Fibroblast of skin of scalp (primary cell): ENCODE measurements at places on chromosomes 11 and 22.
A peak's percentile ranks its signal among the peaks of the same experiment; 100 is the strongest.

DNA sequence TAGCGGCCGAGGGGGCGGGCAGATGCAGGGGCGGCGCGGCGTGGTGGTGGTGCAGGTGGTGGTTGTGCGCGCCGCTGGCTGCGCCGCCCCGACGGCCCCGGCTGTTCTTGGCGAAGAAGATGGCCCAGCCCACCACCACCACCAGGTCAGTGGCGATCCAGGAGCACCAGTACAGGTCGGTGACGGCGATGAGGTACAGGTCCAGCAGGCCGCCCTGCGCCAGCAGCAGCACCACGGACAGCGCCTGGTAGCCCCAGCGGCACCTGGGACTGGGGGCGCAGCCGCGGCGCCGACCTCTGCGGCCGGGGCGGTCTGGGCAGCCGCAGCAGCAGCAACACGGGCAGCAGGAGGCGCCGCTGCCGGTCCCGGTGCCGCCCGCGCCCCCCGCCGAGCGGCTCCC lies 879 bp downstream of the TMEM121B start:
- DNase-seq, result peak; percentile 32

DNA sequence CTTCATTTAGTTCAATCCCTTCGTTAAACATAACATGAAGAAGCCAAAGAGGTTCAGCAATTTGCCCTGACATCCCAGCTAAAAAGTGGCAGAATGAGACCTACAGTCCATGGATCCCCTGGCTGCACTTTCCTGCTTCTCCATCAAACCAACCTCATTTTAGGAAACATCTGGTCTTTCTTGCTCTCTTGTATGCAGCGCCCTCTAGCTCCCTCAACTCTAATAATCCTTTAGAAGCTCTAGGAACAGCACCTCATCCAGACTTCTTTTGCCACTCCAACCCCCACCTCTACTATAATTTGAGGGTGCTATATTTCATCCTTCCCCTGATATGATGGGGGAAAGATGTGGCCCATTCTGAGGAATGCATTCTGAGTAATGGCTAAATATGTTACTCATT lies 7.4 kb downstream of the CNTF start:
- DNase-seq, result peak; percentile 58

DNA sequence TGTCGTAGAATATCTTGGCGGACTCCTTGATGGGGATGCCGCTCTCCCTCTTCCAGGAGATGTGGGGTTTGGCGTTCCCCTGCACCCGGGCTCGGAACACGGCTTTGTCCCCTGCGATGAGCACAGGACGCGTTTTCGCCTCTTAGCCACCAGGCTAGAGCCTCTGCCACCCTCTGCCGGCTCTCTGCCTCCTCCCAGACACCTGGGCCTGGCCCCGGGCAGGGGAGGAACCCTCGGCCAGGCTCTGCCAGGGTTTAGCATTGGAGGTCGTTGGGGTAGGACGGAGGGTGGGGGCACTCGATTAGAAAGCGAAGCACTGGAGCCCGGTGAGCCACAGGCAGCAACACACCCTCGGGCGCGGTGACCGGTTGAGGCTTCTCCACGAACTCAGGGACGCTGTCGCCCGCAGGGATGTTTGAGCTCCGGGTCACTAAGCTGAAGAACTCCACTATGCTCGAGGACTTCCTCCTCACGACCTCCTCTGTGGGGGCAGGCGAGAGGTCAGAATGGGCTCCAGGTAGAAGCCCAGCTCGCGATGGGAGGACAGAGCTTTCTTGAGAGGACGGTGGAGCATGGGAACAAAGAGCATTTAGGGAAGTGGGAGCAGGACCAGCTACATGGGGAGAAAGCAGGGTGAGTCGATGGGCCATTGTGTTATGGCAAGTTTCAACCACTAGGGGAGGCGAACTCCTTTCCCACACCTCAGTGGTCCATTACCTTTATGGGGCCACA lies 4.3 kb downstream of the IGSF22 start:
- DNase-seq, result peak; percentile 55

GRCh38 chr11:120061036-120061760 lies 76.7 kb downstream of the TRIM29 start:
- DNase-seq, result peak; percentile 39

GRCh38 chr11:69063652-69064260 lies 15.0 kb downstream of the TPCN2 start:
- no peak for DNase-seq

DNA sequence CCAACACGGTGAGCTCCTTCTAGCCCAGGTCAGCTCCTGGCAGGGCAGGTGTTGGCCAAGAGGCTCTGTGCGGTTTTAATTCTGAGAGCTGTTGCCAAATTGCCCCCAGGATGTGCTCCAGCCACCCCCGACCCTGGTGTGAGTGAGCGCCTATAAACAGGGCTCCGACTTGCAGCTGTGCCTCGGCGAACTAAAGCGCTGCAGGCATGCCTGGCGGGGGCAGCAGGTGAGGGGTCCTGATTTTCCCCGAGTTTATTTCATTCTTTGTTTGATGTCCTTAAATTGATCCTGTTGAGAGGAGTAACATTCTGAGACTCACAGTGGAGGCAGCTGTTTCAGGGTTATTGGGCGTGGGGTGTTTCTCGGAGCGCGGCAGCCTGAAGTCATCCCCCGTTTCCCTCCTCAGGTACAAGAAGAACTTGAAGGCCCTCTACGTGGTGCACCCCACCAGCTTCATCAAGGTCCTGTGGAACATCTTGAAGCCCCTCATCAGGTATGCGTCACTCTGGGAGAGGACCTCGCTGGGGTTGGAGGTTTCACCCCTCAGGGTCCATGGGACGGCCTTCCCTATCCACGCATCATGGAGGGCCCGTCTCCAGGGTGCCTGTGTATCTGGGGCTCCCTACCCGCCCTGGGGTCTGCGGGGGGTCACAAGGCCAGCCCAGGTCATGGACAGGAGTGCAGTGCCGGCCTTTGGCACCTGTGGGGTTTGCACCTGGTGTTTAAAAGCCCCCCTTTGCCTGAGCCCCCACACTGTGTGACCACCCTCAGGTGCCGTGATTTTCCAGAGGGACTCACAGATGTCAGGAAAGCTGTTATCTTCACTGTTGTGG lies 62.1 kb downstream of the ARHGAP8 start:
- DNase-seq, result no peak

- no peak for DNase-seq
Observed at GRCh38 chr11:88344869-88345268, 7.3 kb upstream of the CTSC start.

GRCh38 chr11:125470355-125470754 lies 25.7 kb downstream of the FEZ1 start:
- DNase-seq, result no peak

GRCh38 chr11:106706355-106706754 lies 311.9 kb downstream of the GUCY1A2 start:
- peak; percentile 75 for DNase-seq

DNA sequence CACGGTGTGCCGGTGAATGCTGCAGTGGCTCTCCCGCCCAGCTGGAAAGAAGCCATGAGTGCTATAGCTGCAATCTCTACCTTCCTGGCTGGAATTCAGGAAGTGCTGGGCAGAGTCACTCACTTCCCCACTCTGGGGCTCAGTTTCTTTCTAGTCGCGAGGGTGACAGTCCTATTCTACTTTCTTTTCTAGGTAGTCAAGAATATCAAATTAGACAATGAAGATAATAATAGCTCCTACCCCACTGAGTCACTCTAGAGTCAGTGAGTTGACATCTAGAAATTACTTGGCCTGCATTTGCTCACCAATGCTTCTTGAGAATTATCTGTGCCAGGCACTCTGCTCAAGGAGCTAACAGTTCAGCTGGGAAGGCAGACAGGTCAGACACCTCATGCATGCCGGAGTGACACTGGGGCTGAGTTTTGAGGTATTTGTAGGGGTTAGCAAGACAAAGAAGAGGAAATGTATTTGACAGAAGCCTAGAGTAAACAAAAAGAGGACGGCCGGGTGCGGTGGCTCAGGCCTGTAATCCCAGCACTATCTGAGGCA lies 3.2 kb downstream of the CENPM start:
- no peak for DNase-seq

DNA sequence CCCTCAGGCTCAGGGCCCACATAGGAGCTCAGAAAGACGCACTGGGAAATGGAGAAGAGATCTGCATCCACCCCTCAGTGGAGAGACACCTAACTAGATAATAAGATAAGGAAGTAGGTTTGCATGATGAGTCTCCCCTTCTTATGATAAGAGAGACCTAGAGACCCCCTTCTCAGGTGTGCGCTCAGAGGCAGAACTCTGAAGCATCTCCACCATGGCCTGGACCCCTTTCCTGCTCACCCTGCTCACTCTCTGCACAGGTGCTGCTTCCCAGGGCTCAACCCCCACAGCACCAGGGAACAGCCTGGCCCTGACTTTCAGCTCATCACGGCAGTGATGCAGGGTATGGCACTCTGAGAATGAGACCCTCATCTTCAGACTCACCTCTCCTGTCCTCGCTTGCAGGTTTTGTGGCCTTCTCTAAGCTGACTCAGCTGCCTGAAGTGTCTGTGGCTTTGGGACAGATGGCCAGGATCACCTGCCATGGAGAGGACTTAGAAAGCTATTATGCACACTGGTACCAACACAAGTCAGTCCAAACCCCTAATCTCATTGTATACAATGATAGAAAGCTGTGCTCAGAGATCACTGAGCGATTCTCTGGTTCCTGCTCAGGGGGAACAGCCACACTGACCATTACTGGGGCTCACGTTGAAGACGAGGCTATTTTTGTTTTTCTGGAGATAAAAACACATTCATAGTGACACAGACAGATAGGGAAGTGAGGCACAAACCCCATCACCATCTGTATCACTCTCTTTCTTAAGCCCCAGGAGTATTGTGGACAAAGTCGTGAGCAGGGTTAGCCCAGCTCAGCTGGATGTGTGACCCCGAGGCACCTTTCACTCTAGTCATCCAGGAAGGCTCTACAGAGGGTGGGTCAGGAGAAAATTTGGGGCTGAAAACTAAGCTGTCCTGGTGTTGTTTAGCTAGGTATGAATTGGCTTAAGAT lies 29.7 kb upstream of the IGLL5 start:
- no peak for DNase-seq

GRCh38 chr11:16280256-16280682 lies 76.1 kb downstream of the SOX6 start:
- peak; percentile 6 for DNase-seq

GRCh38 chr22:32218470-32218869 lies 13.6 kb upstream of the RFPL2 start:
- DNase-seq, result no peak

- DNase-seq, result peak; percentile 69
Observed at GRCh38 chr22:36323855-36324331, 63.9 kb downstream of the MYH9 start.

- no peak for DNase-seq
Observed at GRCh38 chr11:2789331-2789730, 89.5 kb upstream of the KCNQ1OT1 start.

- no peak for DNase-seq
Observed at GRCh38 chr11:44627165-44627789, 61.8 kb downstream of the CD82 start.

GRCh38 chr11:34366522-34366921 lies 8.7 kb upstream of the ABTB2 start:
- DNase-seq, result no peak

GRCh38 chr22:38740116-38740723 lies 15.6 kb downstream of the SUN2 start:
- no peak for DNase-seq

DNA sequence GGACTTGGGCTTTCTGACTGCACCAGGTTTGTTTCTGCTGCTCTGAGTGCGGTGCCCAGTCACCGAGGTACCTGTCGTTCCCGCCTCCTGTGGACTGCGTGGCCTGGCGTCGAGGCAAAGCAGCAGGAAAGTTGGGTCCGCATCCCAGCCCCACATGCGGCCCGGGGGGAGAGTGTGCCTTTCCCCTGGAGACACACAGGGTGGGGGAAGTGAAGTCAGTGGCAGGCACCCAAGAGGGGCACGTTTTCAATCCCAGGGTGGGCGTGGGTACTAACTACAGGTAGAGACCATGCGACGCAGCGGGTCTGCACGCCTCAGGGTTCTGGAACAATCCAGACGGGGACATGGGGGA lies 25.3 kb upstream of the GRAMD4 start:
- DNase-seq, result no peak

GRCh38 chr11:8408151-8408941 lies 144.7 kb upstream of the LMO1 start:
- no peak for DNase-seq

DNA sequence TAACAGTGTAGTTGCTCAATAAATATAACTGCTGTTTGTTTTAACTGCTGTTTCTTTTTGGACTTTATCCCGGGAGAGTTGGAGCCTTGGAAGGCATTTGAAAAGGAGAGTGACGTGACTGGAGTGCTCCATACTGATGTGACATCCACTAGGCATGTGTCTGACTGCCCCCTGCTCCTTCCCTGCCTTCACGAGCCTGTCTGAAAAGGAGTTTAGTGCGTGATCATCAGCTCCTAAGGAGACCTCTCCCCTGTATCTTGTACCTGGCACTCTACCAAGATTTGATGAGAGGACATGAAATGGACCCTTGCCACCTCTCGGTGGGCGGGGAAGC lies 22.9 kb downstream of the ZBTB16 start:
- DNase-seq, result no peak

GRCh38 chr11:118536726-118537125 lies 5.7 kb downstream of the TMEM25 start:
- no peak for DNase-seq

GRCh38 chr11:66083767-66084166 lies 13.7 kb downstream of the PACS1 start:
- DNase-seq, result no peak

- DNase-seq, result no peak
Observed at GRCh38 chr22:27152033-27152432, 494.6 kb downstream of the MIAT start.

GRCh38 chr22:43849731-43850130 lies 12.6 kb downstream of the SULT4A1 start:
- DNase-seq, result no peak

DNA sequence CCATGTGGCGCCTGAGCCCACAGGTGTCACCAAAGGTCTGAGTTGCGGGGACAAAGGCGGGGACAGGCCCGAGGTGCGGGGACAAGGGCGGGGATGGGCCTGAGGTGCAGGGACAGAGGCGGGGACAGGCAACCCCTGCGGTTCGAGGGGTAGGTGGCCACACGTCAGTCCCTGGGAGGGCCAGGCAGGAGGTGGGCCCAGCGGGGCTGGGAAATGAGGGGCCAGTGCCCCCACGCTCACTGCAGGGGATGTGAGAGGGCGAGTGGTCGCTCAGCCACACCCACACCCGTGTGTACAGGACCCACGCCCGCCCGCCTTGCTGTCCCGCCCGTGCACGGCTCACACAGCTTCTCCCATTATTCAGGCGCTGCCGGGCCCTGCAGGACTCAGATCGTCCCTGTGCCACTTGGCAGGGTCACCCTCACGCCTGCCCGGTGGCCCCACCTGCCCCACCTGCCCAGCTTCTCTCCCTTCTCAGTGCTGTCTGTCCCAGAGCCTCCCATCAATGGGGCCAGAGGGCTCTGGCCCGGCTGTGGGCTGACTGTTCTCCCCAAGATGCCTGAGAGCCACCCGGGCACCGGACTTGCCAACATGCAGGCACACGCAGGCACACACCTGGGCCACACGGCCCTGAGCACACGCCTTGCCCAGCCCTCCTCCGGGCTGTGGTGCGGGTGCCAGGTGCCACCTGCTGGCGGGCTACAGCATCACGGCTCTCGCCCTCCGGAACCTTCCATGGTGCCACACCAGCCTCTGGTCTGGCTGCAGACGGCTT lies 14.2 kb upstream of the MUC6 start:
- peak; percentile 53 for DNase-seq

DNA sequence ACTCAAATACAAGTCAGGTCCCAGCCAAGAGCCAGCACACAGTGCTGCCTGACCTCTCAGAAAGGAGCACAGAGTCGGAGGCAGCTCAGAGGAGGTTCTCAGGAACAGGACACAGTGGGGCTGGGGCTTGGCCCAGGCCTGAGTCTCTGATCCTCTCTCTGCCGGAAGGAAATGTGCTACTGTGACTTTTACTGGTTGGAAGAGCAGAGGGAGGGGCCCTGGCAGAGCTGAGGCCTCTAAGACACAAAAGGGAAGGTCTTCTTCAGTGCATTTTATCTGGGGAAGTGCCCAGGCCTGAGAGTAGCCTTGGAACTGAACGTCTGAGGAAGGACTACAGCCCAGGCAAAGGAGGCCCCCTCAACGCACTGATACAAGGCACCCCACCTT lies 16.2 kb upstream of the CASTOR1 start:
- DNase-seq, result no peak
